Central memory CD8-positive, alpha-beta T cell (primary cell): ENCODE measurements at places on chromosomes 6 and 20.

GRCh38 chr6:39812853-39813533, 20.8 kb downstream of the DAAM2 start:
- H3K4me3 ChIP-seq, result no peak overlapping the region
- DNase-seq, result no peak
- no peak overlapping the region for H3K27ac ChIP-seq
- no peaks in the 10 kb centered on the region for H3K4me1 ChIP-seq
- H3K27me3 ChIP-seq, result peaks cover 59% of the 10 kb centered on the region

DNA sequence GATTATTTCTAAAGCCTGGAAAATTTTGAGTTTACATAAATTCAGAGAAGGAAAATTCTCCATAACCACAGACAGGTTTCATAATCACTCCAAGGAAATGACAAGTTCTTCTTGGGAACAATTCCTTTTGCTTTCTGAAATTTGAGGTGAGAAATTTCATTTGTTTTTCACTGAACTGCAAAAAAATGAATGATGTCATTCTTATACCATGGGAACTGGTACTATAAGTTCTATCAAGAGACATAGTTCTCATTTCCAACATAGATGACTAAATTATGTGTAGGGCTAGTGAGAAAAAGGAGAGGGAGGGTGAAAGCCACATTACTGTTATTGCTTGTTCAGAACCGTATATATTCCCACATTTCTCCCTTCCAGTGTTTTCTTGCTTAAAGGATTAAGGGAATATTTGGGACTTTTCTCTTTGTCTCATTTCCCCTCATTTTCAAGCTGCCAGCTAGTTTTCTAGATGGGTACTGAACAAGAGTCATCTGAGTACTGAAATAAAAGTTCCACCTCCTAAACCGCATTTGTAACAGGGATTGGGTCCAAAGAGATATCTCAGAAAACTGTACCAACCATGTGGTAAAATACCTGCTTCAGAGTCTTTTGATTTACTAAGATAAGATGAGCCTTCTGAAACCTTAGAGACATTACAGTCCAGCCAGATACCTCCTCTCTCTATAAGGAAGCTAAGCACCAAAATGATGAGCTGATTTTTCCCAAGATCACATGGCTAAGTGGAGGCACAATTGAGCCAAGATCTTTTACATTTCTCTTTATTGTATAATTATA, 144.3 kb upstream of the PRDM1 start:
- H3K27ac ChIP-seq, result no peak overlapping the region
- no peak for DNase-seq
- no peaks in the 10 kb centered on the region for H3K27me3 ChIP-seq
- no peaks in the 10 kb centered on the region for H3K4me1 ChIP-seq

- H3K4me1 ChIP-seq, result no peaks in the 10 kb centered on the region
- DNase-seq, result no peak
- peaks cover 92% of the 10 kb centered on the region for H3K27me3 ChIP-seq
- H3K36me3 ChIP-seq, result peaks cover 5% of the 10 kb centered on the region
- H3K27ac ChIP-seq, result no peak overlapping the region
- no peak overlapping the region for H3K4me3 ChIP-seq
These were observed 159.0 kb downstream of the TRIM27 start for GRCh38 chr6:28764761-28765282.

GRCh38 chr20:46191168-46191540, 73.0 kb downstream of the CD40 start:
- DNase-seq, result no peak
- no peak overlapping the region for H3K27ac ChIP-seq
- H3K4me1 ChIP-seq, result no peaks in the 10 kb centered on the region
- H3K27me3 ChIP-seq, result peaks cover 24% of the 10 kb centered on the region
- H3K4me3 ChIP-seq, result no peak overlapping the region

GRCh38 chr6:113258771-113259170, 598.4 kb upstream of the MARCKS start:
- DNase-seq, result no peak
- H3K4me3 ChIP-seq, result no peak overlapping the region
- no peaks in the 10 kb centered on the region for H3K4me1 ChIP-seq
- H3K36me3 ChIP-seq, result no peaks in the 10 kb centered on the region

DNA sequence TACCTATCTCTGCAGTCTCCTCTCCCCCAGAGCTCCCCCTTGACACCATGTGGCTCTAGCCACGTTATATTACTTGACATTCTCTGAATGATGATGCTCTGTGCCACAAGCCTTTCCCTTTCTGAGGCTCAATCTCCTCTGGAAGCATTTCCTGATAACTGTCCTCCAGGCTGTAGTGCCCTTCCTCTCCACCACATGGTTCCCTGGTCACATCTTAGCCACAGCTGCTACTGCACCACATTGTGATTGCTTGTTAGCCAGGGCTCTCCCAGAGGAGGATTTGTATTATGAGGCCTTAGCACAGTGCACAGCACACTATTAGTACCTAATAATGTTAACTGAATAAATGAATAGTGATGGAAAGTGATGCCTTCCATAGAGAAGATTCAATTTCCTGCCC, 63.9 kb upstream of the RCAN2 start:
- no peak overlapping the region for H3K4me3 ChIP-seq
- no peaks in the 10 kb centered on the region for H3K36me3 ChIP-seq
- no peaks in the 10 kb centered on the region for H3K4me1 ChIP-seq
- peaks cover 35% of the 10 kb centered on the region for H3K27me3 ChIP-seq
- DNase-seq, result no peak
- H3K27ac ChIP-seq, result no peak overlapping the region
